ENCODE measurements at places on chromosomes 2 and 18. TPM values are rescaled to one million over a fixed set of nuclear protein-coding genes. Genes with fewer than 3 reads are reported as not detected.

WDSUB1 gene
- total RNA-seq, result 5.9 TPM

PLGLB2 gene
- total RNA-seq, result not detected

CAPN13 gene
- total RNA-seq, result 5.6 TPM

CYRIA gene
- total RNA-seq, result 5.3 TPM

GLS gene
- total RNA-seq, result 102 TPM

PSMA8 gene
- not detected for total RNA-seq

ASB18 gene
- not detected for total RNA-seq

SULT6B1 gene
- total RNA-seq, result not detected

DNA sequence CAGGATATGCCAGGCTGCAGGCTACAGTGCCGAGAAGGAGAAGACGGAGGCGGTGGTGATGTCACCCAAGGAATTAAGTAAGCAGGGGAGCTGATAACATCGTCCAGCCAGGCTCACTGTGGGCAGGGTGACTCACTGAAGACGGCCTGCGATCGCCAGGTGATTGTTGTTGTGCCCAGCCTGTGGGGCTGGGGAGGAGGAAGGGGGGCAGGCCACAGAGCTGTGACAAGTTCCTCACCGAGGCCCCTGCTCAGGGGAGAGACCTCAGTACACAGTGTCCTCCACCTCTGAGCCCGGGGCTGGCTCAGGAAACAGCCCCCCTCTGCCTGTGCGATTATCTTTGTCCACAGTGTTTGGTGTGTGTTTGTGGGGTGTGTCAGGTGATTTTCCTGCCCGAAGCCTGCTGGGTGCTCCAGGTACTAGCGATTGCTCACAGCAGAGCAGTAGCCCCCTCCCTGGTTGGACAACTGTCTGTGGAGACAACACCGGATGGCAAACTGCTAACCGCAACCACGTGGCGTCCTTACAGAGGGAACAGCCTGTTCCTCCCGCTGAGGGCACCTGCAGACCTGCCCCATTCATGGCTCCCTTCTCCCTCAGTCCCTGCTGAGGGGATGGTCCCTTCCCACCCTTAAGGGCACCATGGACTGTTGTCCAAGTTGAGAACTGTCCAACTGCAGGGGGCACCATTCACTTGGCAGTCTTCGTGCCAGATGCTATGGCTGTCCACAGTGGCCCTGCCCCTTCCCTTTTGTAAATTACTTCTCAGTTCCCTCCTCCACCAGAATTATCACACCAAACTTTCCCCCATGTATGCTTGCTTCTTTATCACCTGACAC lies 95.1 kb downstream of the ZFP36L2 start:
- DNase-seq, result peak; percentile 86
- H3K4me3 ChIP-seq, result no peak overlapping the region
- peaks cover 32% of the 10 kb centered on the region for H3K4me1 ChIP-seq
- H3K36me3 ChIP-seq, result no peaks in the 10 kb centered on the region
- peak overlapping the region; percentile 77 for H3K27ac ChIP-seq

- H3K27me3 ChIP-seq, result no peaks in the 10 kb centered on the region
- no peaks in the 10 kb centered on the region for H3K4me1 ChIP-seq
- DNase-seq, result no peak
- H3K36me3 ChIP-seq, result no peaks in the 10 kb centered on the region
- H3K27ac ChIP-seq, result no peak overlapping the region
- no peak overlapping the region for H3K4me3 ChIP-seq
These were observed 262.9 kb upstream of the CDH2 start for GRCh38 chr18:28439870-28440269.

DNA sequence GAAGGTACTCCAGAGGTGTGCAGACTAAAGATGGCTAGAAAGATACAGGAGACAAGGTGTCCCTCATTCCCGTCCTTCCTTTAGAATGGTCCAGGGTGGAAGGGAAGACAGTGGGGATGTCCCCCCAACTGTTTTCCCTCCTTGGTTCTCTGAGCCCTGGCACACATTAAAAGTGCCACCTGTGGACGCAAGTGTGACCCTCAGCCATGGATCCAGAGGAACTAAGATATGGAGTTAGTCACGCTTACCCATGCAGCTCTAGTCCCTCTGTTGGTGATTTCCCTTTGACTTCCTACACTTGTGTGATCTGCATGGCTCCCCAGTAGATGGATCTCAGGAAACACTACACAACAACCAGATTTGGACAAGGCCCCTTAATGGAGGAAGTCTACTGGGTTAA lies 113.1 kb upstream of the SRD5A2 start:
- no peaks in the 10 kb centered on the region for H3K4me1 ChIP-seq
- no peak overlapping the region for H3K27ac ChIP-seq
- no peaks in the 10 kb centered on the region for H3K27me3 ChIP-seq
- no peak for DNase-seq

GRCh38 chr2:67712484-67712883 lies 315.4 kb downstream of the ETAA1 start:
- no peak overlapping the region for H3K27ac ChIP-seq
- no peaks in the 10 kb centered on the region for H3K36me3 ChIP-seq
- no peak overlapping the region for H3K4me3 ChIP-seq
- H3K4me1 ChIP-seq, result no peaks in the 10 kb centered on the region
- DNase-seq, result no peak

GRCh38 chr2:181675254-181675653 lies 5.1 kb downstream of the NEUROD1 start:
- peaks cover 17% of the 10 kb centered on the region for H3K27me3 ChIP-seq
- no peak overlapping the region for H3K27ac ChIP-seq
- no peaks in the 10 kb centered on the region for H3K36me3 ChIP-seq
- DNase-seq, result no peak
- peaks cover 1% of the 10 kb centered on the region for H3K4me1 ChIP-seq

DNA sequence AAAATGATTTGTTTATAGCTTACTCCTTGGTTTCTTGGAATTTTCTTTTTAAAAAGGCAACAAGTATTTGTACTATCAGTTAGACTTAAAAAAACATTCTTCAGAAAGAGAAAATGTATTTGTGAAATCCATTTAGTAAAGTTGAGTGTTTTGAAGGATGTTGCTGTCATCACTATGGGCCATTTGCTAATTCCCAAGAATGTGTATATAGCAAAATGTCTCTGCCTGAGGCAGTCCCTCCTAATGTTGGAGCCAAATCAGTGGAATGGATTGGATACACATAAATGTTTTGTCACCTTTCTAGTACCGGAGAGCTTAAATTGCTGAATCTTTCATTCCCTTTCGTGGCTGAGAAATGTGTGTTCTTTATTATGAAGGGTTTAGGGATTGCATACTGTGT lies 890.2 kb upstream of the ZEB2 start:
- no peaks in the 10 kb centered on the region for H3K27me3 ChIP-seq
- no peaks in the 10 kb centered on the region for H3K36me3 ChIP-seq
- no peak overlapping the region for H3K4me3 ChIP-seq
- no peaks in the 10 kb centered on the region for H3K4me1 ChIP-seq

GRCh38 chr18:65487569-65487968 lies 263.2 kb upstream of the CDH7 start:
- no peak for DNase-seq
- H3K27me3 ChIP-seq, result no peaks in the 10 kb centered on the region
- H3K4me1 ChIP-seq, result no peaks in the 10 kb centered on the region
- no peak overlapping the region for H3K27ac ChIP-seq

GRCh38 chr18:10490401-10491165 lies 35.2 kb upstream of the NAPG start:
- H3K4me3 ChIP-seq, result no peak overlapping the region
- H3K36me3 ChIP-seq, result no peaks in the 10 kb centered on the region
- H3K4me1 ChIP-seq, result no peaks in the 10 kb centered on the region
- peak; percentile 28 for DNase-seq
- no peak overlapping the region for H3K27ac ChIP-seq
- H3K27me3 ChIP-seq, result no peaks in the 10 kb centered on the region

DNA sequence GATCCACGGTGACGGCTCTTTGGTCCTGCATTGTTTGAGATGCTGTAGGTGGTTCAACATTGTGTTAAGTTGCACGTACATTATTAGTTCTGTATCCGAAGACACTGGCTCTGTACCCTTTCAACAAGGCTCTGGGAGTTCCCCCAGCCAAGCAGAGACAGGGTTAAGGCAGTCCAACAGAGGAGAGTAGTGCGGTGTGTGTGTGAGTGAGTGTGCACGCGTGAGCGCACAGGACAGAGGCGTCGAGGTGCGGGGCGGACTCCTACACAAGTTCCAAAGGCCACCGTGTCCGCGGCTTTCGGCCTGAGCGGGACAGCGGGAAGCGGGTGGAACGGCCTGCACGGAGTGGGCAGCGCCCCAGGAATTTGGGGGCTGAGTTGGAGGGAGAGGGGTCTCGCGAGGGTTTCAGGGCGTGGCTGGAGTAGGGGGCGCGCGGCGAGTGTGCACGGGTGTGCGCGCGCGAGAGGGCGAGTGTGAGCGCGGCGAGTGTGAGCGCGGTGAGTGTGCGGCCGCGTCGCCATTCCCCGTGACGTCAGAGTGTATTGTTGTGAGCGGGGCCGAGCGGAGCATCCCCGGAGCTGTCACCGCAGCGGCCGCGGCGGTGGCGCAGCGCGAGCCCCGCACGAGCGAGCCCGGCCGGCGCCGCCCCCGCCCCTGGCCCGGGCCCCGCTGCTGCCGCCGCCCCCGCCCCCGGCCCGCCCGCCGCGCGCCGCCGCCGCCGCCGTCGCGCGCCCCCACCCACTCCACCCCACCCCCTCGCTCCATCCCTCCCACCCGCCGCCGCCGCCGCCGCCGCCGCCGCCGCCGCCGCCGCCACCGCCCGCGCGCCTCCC lies at the start of gene ASXL3:
Gene ASXL3 (plus strand): TSS at position 535 of the 833 bp plus-strand sequence. CDS start 413 bp downstream, outside the sequence.
- DNase-seq, result peak; percentile 46
- no peaks in the 10 kb centered on the region for H3K36me3 ChIP-seq
- H3K4me1 ChIP-seq, result peaks cover 8% of the 10 kb centered on the region
- peak within 1 kb of the TSS; percentile 85 for H3K27ac ChIP-seq
- H3K27me3 ChIP-seq, result no peaks in the 10 kb centered on the region

GRCh38 chr2:257429-257828 lies 6.4 kb downstream of the SH3YL1 start:
- peaks cover 58% of the 10 kb centered on the region for H3K4me1 ChIP-seq
- H3K27ac ChIP-seq, result no peak overlapping the region
- DNase-seq, result no peak
- no peaks in the 10 kb centered on the region for H3K36me3 ChIP-seq

- no peaks in the 10 kb centered on the region for H3K36me3 ChIP-seq
- H3K27ac ChIP-seq, result no peak overlapping the region
- H3K27me3 ChIP-seq, result no peaks in the 10 kb centered on the region
- H3K4me1 ChIP-seq, result peaks cover 10% of the 10 kb centered on the region
These were observed 28.2 kb downstream of the LPIN1 start for GRCh38 chr2:11774600-11774999.

GRCh38 chr2:208033701-208034502 lies 8.6 kb upstream of the PLEKHM3 start:
- H3K4me3 ChIP-seq, result no peak overlapping the region
- H3K36me3 ChIP-seq, result no peaks in the 10 kb centered on the region
- peaks cover 3% of the 10 kb centered on the region for H3K4me1 ChIP-seq
- peak; percentile 68 for DNase-seq

- H3K36me3 ChIP-seq, result no peaks in the 10 kb centered on the region
- H3K4me1 ChIP-seq, result peaks cover 12% of the 10 kb centered on the region
- H3K4me3 ChIP-seq, result no peak overlapping the region
- no peak for DNase-seq
- no peak overlapping the region for H3K27ac ChIP-seq
- no peaks in the 10 kb centered on the region for H3K27me3 ChIP-seq
These were observed 15.7 kb downstream of the MAL start for GRCh38 chr2:95041060-95041823.

DNA sequence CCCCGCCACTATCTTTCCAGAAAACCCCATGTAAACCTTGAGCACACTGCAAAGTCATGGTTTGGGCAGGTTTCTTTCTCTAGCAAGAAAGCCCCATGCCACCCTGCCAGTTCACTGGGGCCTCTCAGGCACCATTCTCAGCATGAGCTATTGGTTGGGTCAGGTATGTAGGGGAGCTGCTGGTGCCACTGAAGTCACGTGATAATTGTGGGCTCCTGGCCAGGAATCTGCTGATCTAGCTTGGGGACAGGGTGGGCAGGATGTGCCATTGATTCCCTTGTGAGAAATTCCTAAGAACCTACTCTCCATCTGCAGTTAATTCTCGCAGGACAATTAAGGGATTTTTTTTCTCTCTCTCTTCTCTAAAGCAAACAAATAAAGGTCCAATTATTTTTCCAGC lies 26.5 kb upstream of the HNMT start:
- H3K27me3 ChIP-seq, result no peaks in the 10 kb centered on the region
- no peaks in the 10 kb centered on the region for H3K4me1 ChIP-seq
- DNase-seq, result no peak
- no peak overlapping the region for H3K4me3 ChIP-seq
- no peak overlapping the region for H3K27ac ChIP-seq

GRCh38 chr2:237293978-237294377 lies 120.0 kb downstream of the COL6A3 start:
- no peak for DNase-seq
- no peak overlapping the region for H3K4me3 ChIP-seq
- peaks cover 15% of the 10 kb centered on the region for H3K4me1 ChIP-seq
- no peak overlapping the region for H3K27ac ChIP-seq

GRCh38 chr18:56000041-56000440 lies 412.0 kb upstream of the TCF4 start:
- no peak overlapping the region for H3K27ac ChIP-seq
- no peak for DNase-seq
- no peaks in the 10 kb centered on the region for H3K27me3 ChIP-seq
- H3K4me3 ChIP-seq, result no peak overlapping the region

- H3K4me3 ChIP-seq, result no peak overlapping the region
- no peaks in the 10 kb centered on the region for H3K36me3 ChIP-seq
- peaks cover 12% of the 10 kb centered on the region for H3K4me1 ChIP-seq
- peak; percentile 27 for DNase-seq
- no peak overlapping the region for H3K27ac ChIP-seq
- H3K27me3 ChIP-seq, result no peaks in the 10 kb centered on the region
These were observed 103.0 kb upstream of the STK17B start for GRCh38 chr2:196274387-196274809.

DNA sequence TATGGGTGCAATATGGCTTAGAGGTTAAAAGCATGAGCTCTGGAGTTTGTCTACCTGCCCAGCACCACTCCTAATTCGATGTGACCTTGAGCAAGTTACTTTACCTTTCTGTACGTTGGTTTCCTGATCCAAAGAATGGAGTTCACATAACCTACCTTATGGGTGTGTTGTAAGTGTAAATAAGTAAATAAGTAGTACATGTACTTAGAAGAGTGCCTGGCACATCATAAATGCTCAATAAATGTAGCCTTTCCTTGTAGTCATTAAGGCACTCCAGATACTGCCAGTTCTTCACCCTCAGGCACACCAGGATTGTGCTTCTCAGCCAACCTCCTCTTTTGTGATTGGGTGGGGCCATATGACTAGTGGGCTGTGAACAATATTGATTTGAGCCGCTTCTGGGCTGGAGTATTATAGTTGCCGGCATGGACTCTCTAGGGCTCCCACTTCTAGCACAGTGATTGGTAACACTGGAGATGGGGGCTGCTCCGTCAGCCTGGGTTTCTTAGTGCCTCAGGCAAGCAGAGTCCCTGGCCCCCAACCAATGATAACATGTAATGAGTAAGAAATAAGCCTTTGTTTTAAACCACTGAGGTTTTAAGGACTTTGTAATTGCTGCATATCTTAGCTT lies 101.7 kb upstream of the NOSTRIN start:
- H3K4me3 ChIP-seq, result no peak overlapping the region
- H3K36me3 ChIP-seq, result no peaks in the 10 kb centered on the region
- H3K27ac ChIP-seq, result no peak overlapping the region
- no peak for DNase-seq
- H3K4me1 ChIP-seq, result peaks cover 8% of the 10 kb centered on the region
- no peaks in the 10 kb centered on the region for H3K27me3 ChIP-seq

GRCh38 chr2:64923385-64923710 lies 65.9 kb upstream of the SLC1A4 start:
- H3K4me1 ChIP-seq, result peaks cover 15% of the 10 kb centered on the region
- H3K27ac ChIP-seq, result no peak overlapping the region
- H3K4me3 ChIP-seq, result no peak overlapping the region
- no peaks in the 10 kb centered on the region for H3K27me3 ChIP-seq

GRCh38 chr18:32975163-32975436 lies 202.3 kb upstream of the KLHL14 start:
- DNase-seq, result no peak
- no peak overlapping the region for H3K4me3 ChIP-seq
- no peaks in the 10 kb centered on the region for H3K4me1 ChIP-seq
- no peak overlapping the region for H3K27ac ChIP-seq
